Sigmoid colon (tissue), 7 donors: ENCODE measurements at places on chromosomes 7 and 10. TPM values are rescaled to one million over a fixed set of nuclear protein-coding genes. Genes with fewer than 3 reads are reported as not detected.
A peak's percentile ranks its signal among the peaks of the same experiment; 100 is the strongest.

DNA sequence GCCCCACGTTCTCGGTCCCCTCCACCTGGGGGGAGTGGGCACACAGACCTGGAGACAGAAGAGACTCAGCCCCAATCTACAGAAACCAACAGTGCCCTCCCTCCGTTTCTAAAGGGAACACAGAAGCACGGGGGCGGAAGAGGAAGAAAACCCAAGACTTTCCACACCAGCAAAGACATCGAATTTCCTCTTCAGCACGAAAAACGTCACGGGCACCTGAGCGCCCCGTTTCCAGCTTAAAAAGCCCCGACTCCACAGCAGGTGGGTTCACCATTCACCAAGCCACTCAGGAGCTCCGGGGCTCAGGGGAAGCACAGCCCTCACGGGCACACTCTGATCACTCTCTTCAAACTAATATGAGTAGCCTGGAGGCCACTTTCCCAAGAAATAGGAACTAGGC lies 19.6 kb downstream of the NUDT1 start:
- DNase-seq, result no peak

DNA sequence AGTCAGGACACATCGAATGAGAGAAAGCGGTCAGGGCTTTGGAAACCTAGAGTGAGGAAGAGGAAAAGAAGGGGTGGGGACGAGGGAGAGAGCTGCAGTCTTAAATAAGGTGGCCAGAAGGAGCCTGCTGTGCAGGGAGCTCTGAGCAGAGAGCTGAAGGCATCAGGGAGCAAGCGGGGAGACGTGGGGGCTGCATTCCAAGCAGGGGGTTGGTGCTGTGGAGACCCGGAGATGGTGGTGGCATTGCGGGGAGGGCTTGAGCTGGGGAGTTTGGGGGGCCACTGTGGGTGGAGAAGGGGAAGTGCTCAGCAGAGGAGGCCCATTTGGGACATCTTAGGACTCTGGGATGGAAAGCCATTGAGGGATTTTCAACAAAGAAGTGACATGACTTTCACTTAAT lies 38.7 kb upstream of the ZNF32 start:
- no peak for DNase-seq

DNA sequence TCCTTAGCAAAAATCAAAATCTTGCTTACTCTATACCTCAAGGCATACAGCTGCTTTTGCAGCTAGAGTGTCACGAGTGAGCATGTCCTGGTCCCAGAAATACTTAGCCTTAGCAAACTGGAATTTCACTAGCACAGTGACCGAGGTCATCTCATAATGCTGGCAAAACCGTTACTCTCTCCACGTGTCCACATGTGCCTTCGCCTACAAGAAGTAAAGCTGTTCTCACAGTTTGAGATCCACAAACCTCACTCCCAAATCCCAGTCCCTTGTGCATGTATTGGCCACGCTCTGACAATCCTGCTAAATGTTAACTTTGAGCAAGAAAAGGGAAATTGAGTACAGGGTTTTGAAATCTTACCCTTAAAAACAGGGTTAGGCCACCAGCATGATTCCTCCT lies 111.0 kb upstream of the PLXDC2 start:
- DNase-seq, result no peak

DNA sequence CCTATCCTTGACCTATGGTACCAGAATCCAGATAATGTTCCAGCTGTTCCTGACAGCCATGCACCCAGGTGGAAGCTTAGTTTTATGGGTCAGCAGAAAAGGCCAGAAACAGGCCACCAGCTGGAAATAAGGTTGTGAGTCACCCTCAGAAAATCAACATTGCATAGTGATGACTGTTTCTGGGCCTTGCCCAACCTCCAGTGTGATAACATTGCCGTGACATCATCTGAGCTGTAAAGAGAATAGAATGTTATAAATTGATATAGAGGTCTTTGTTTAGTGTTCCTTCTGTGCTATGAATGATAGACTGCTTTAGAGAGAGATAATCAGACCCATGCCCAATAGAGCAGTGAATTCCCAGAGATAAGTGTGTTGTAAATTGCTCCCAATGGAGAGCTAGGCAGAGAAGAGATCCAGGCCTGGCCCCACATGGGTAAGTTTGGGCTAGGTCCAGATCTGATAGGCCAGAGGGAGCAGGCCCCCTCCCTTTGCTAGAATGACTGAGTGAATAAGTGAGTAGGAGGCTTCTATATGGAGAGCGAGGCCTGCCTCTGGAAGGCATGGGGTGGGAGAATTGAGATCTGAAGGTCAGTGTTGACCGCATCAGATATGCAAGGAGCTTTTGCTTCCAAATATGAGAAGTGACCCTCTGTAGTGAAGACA lies 14.2 kb upstream of the HPS1 start:
- peak; percentile 77 for DNase-seq

GRCh38 chr7:113197274-113197673 lies 78.9 kb upstream of the SMIM30 start:
- DNase-seq, result no peak

GRCh38 chr10:86072413-86072812 lies 294.2 kb downstream of the GRID1 start:
- no peak for DNase-seq

Gene AMPH
- total RNA-seq, result 2.5 TPM

DNA sequence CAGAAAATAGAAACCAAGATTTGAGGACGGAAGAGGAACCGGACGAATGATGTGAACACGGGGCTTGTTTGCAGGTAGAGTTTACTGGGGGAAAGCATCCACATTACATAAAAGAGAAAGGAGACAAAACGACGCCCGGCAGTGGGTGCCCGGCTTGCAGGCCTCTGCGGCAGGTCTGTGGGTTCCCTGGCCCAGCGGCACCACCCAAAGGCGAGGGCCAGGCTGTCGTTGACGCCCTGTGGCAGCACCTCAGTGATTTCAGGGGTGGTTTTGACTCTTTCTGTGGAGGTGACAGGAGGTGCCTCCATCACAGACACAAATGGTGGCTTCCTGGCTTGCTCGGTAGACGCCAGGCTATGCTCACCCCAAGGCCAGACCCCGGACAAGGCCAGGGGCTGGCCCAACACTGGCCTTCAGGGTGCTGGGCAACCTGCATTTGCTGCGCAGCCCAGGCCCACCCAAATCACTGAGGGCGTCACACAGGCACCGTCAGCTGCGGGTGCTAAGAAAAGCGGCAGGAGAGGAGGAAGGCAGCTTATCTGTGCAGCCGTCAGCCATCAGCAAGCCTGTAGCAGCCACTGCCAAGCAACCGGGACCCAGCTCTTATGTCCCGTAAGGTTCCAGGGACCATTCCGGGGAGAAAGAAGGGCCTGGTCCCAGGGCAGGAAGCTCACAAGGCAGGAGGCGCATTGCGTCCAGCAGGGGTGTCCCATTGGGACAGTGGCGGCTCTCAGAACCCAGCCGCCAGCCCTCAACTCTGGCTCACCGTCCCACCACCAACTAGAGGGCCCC lies 230.3 kb downstream of the PTPRN2 start:
- peak; percentile 46 for DNase-seq

- DNase-seq, result no peak
Observed at GRCh38 chr7:26603631-26604030, 260.8 kb downstream of the SKAP2 start.

GRCh38 chr7:50376056-50376820 lies 71.7 kb downstream of the IKZF1 start:
- DNase-seq, result no peak

DNA sequence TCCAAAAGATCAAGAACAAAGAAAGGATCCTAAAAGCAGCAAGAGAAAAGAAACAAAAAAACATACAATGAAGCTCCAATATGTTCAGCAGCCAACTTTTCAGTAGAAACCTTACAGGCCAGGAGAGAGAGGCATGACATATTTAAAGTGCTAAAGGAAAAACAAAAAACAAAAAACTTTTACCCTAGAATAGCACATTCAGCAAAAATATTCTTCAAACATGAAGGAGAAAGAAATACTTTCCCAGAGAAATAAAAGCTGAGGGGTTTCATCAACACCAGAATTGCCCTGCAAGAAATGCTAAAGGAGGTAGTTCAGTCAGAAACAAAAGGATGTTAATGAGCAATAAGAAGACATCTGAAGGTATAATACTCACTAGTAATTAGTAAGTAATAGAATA lies 753.5 kb upstream of the POT1 start:
- DNase-seq, result no peak

Gene MUC3A
- total RNA-seq, result not detected

DNA sequence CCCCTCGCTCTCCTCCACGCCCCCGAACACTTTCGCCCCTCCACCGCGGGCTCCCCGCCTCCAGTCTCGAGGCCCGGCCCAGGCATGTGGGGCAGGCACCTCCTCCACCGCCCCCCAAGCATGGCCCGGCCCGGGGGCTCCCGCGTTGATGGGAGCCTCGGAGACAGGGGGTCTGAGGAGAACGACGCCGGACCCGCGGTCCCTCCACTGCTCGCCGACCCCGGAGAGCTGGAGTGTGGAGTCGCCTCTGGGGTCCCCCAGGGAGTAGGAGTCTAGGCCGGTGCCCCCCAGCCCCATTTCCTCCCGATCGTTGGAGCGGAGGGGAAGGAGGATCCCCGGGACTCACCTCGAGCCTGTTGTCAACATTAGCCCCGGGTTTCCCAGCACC lies 206 bp downstream of the UPF2 start:
- DNase-seq, result peak; percentile 79
